ENCODE measurements at places on chromosomes 13 and 19. TPM values are rescaled to one million over a fixed set of nuclear protein-coding genes. Genes with fewer than 3 reads are reported as not detected.

KIR3DL2 gene
- total RNA-seq, result not detected

ELSPBP1 gene
- total RNA-seq, result not detected

GDF15 gene
- total RNA-seq, result 150 TPM

SMIM24 gene
- total RNA-seq, result not detected

C13orf42 gene
- total RNA-seq, result not detected

ZNF628 gene
- 3.0 TPM for total RNA-seq

All from smooth muscle cell of the umbilical artery (primary cell).